Activated CD4-positive, CD25-positive, alpha-beta regulatory T cell treated with anti-CD3 and anti-CD28 coated beads, Interleukin-2, amount 50 U/mL, for 24 hours (primary cell): ENCODE measurements at places on chromosomes 1 and 21.

- no peak for ATAC-seq
These were observed 19.2 kb downstream of the SLC9A1 start for GRCh38 chr1:27135541-27136235.

- ATAC-seq, result no peak
These were observed 524.2 kb downstream of the KIF26B start for GRCh38 chr1:245678860-245679411.

DNA sequence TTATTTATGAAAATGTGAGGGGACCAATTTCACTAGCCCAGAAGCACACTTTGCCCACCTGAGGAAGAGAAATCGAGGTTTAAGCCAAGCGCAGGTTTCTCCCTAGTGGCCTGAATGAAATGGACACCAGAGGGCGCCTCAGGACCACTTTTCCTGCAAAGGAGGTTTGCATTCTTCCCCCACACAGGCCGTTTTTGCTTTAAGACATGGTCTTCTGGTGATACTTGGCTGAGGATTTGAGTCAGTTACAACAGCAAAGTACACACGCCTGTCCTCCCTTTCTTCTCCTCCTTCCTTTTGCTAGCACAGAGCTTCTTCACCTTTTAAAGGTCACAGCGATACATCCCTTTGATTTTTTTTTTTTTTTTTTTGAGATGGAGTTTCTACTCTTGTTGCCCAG, 5.4 kb downstream of the PLA2G2E start:
- ATAC-seq, result no peak

DNA sequence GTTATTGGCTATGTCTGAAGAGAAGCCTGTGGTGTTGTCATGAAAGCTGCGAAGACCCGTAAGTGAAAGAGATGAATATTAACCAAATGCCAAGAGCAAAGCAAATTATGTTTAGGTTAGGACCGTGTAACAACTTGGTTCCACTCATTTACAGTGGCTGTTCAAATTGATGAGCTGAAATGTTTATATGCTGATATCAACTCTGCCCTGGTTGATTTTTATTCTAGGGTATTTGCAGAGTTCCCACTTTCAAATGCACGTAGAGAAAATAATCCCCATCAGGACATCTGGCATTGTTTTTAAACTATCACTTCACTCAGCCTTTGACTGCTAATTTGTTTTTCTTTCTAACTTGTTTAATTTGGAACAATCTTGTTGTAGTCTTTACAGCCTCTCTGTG, 581.6 kb upstream of the ADAMTS5 start:
- no peak for ATAC-seq

DNA sequence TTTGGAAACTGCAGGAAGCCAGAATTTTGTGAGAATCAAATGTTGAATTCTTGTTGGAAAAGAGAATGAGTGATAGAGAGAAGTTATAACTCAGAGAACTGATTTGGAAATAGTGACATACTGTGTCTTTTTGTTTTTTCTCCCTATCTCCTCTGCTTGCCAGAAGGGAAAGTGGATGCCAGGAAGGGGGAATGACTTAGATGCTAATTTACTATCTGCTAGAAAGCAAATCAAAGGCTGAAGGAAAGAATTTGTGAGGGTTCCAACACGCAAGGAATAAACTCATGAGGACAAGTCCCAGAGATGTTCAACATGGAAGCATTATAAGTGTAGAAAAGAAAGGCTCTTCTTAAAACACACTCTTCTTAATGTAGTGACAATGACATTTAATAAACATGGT, 20.5 kb upstream of the LRRC39 start:
- no peak for ATAC-seq

DNA sequence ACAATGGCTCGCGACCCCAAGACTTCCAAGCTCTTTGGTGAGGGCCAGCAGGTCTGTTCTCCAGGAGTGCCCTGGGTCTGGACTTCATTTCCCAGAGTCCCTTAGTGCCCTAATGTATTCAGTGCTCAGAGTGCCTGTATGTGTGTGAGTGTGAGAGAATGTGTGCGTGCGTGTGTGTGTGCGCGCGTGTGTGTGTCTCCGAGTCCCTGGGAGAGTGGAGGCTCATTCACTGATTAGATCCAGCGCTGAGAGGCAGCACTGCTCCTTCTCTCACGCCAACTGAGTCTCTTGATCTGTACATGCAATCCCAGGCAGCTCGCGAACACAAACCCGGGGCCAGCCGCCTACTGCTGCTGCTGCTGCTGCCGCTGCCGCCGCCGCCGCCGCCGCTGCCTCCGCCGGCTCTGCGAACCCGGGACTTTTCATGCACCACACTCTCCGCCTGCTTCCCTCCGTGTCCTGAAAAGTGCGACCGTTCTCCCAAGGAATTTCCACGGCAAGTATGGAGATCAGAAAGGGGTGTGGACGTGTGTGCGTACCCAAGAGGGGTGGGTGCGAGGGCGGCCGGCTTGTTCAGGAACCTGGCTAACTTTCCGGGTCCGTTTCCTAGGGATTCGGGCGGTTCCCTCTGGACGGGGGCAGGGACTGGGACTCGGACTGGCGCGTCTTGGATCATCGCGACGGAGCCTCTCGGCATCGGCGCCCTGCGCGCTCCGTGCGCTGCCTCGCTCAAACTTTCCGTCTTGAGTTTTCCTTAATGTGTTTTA, at the start of gene RNF220:
Gene RNF220, plus strand, starts transcription at position 225 of the 767 bp plus-strand sequence.
- ATAC-seq, result peak; percentile 40

DNA sequence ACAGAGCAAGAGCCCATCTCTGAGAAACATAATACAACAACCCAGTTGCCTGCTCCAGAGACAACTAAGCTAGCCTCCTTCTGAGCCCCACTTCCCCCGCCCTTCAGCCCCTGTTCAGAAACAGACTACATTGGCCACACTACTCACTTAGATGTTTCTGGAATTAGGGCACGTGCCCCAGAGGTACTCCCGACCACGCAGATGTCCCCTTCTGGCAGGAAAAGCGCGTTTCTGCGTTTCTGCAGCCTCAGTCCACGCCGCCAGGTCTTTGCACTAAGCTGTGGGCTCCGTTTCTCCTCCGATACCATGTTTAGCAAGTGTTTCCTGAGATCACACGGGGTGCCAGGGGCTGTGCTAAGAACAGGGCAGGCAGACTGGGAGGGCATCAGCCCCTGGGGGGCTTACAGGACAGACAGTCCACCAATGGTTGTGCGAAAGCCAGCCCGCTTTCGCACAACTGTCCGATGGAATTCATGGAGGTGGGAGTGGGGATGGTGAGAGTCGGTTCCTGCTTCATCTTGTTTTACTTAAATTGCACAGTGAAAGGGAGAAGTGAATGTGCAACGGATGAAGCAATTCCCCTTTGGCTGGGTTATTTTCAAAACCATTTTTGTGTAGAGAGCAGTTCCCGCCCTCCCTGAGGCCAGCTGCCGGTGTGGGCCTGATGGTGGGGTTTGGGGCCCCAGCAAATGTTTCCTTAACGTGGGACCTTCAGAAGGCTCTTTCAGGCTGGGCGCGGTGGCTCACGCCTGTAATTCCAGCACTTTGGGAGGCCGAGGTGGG, 2.7 kb downstream of the PIK3CD start:
- no peak for ATAC-seq

DNA sequence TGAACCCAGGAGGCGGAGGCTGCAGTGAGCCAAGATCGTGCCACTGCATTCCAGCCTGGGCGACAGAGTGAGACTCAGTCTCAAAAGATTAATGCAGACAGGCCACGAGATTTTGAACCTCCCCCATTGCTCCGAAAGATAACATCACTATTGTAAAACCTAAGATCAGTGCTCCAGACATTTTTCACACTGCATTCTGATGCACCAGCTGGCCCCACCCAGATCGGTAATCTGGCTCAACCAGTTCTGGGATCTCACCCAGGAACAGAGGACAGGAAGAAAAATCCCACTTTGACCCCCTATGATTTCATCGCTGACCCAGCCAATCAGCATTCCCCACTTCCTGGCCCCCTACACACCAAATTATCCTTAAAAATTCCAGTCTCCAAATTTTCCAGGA, 10.7 kb upstream of the CSRP1 start:
- ATAC-seq, result no peak

- no peak for ATAC-seq
These were observed 502.3 kb downstream of the KCNT2 start for GRCh38 chr1:196105901-196106300.

GRCh38 chr1:108758796-108759195, 12.3 kb downstream of the STXBP3 start:
- no peak for ATAC-seq
